ENCODE measurements at places on chromosomes 11 and 22.

DNA sequence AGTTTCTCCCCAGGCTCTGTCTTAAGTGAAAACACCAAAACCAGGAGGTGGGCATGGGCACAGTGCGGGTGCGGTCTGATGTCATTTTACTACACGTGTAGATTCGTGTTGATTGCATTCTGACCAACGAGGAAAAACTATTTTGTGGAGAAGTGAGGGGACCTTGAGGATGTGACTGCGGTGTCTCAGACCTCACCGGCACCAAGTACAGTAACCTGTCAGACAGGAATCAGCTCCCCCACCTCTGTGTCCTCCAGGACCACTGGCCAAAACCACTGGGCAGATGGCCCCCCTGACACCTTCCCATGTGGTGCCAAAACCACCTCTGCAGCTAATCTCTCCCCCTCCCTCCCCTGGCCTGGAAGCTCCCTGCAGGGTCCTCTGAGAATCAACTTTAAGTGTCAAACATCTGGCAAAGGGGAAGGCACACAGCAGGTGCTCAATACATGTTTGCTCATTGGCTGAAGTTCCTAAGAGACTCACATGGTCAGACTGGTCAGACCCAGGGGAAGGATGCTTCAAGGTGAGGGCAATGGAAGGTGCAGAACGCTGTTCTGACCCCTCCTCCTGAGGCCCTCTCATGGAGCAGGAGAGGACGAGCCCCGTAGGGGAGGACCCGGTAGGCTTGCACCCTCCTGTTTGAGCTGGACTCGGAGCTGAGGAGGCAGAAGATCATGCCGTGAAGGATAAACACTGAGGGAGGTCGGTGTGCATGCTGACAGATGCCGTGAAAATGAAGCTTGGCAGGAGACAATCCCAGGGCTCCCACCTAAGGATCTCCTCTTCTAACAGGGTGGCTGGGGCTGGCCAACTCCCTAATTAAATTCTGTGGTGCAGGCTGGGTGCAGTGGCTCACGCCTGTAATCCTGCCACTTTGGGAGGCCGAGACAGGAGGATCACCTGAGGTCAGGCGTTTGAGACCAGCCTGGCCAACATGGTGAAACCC is 129.9 kb downstream of the MPPED1 start:
- no peak for DNase-seq

DNA sequence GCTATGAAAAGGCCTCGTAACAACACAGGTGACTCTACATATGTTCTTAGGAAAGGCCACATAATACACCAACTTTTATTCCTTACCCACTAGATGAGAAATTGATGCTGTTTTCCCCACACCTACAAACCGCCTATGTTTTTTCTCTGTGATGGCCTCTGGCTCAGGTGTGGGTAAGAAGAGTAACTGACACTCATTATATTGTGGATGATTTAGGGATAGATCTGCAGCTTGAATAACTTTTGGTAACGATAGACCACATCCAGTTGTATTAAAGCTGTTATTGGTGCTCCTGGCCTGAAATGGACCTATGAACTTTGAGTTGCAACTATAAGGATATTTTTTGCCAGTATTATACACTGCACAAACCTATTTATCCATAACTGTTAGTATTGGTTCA is 3.6 kb downstream of the LDHA start:
- DNase-seq, result no peak

- DNase-seq, result no peak
Measured at GRCh38 chr22:42889304-42889703, 32.2 kb upstream of the ARFGAP3 start.

DNA sequence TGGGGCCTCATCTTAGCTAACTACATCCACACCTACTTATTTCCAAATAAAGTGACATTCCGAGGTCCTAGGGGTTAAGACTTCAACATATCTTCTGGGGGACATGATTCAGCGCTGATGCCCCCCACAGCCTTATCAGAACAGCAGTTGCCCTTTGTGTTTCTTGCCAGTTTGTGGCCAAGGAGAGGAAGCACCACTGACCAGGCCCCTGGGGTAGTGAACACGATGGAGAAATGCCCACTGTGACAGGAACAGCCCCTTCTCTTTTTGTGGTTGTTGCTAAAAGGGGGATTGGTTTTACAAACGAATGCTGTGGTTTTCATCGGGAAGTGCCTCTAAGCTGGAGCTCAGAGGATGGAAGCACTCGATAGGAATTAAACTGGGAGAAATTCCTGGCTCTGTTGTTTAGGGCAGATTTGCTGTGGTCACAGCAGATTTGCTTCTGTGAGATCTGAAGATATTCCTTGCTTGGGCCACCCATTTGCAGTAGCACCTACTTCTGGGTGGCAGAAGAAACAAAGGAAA is 88.8 kb downstream of the ABTB2 start:
- DNase-seq, result no peak

- no peak for DNase-seq
Measured at GRCh38 chr22:42716649-42717127, 4.0 kb downstream of the A4GALT start.

DNA sequence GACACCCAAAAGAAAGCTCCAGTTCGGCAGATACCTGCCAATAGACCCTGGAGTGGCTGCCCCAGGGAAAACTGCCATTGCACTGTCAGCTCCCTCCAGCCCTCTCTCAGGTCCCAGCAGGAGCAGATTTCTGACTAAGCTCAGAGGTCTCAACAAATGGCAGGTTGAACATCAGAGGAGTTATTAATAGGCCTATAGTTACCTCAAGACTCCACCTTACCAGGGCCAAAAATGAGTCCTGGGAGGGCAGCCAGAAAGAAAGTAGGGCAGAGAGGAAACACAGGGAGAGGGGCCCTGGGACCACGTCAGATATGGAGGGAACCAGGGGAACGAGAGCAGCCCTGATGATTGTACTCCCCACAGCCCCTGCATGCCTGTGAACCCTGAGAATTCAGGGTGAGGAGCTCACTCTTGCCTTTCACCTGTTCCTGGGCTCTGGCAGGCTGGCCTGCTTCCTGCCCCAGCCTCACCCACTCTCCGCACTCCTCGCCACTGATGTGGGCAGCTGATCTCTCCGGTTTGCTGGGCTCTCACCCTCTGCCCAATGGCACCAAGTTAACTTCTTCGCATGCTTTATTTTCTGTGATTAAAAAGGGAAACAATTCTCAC is 4.3 kb upstream of the RGL4 start:
- DNase-seq, result no peak

- no peak for DNase-seq
Measured at GRCh38 chr11:20415432-20415831, 27.9 kb downstream of the PRMT3 start.

DNA sequence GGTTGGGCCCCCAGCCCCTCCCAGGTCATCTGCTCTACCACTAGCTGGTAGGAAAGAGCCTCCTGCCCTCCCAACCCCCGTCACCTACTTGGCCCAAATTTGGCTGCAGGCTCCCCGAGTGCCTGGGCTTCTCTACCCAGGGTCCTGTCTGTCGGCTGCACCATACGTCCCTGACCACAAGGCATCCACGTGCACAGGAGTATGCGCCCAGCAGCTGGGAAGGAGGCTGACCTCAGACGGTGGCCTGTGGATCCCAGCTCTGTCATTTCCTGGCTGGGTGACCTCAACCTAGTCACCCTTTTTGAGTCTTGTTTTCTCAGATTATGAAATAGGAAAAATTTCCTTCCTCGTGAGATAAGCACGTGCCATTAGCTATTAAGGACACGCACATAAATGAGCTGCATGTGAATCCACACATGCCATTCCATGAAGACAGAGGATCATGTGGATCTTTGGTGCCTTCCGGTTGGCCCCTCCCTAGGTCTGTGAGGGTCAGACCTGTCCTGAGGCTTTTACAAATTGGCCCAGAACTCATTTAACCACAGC is 13.7 kb downstream of the CYB561A3 start:
- no peak for DNase-seq
